Natural killer cell treated with Interleukin-12 subunit alpha and Interleukin-12 subunit beta and Interleukin-15 and Interleukin-18, amount 100 ng/mL, for 72 hours (primary cell): ENCODE measurements at places on chromosomes 2 and 18. TPM values are rescaled to one million over a fixed set of nuclear protein-coding genes. Genes with fewer than 3 reads are reported as not detected.

Gene RESP18
- total RNA-seq, result not detected

Gene MLPH
- total RNA-seq, result not detected

Gene ABCG8
- total RNA-seq, result not detected

Gene TUBA4B
- total RNA-seq, result not detected

Gene SNORC
- 1.5 TPM for total RNA-seq

Gene WDSUB1
- 5.4 TPM for total RNA-seq
